NCI-H524 (cell line): ENCODE measurements at places on chromosomes 12 and 14.
A peak's percentile ranks its signal among the peaks of the same experiment; 100 is the strongest.

DNA sequence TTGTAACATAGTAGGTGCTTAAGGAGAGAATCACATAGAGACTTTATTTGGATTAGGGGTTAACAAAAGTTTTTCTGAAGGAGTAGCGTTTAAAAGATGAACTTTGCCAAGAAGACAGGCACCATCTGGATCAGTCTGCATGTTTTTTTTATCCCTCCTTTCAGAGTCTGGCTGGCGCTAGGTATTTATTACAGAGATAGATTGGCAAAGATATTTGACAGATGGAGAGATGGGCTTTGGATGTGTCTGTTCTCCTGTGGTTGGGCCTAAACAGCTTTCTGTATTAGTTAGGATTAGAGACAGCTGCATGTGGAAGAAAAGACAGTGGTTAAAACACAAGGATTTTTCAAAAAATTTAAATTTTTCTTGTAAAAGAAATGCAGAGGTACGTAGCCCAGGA lies 133.9 kb downstream of the C12orf75 start:
- DNase-seq = peak; percentile 81

GRCh38 chr12:41112903-41113302 lies 75.2 kb upstream of the PDZRN4 start:
- no peak for DNase-seq

GRCh38 chr12:55703288-55703687 lies 4.4 kb downstream of the ITGA7 start:
- no peak for DNase-seq

GRCh38 chr14:103688906-103689902 lies 26.0 kb downstream of the XRCC3 start:
- DNase-seq = no peak

GRCh38 chr14:99278836-99279235 lies 6.8 kb upstream of the BCL11B start:
- no peak for DNase-seq

- no peak for DNase-seq
Measured at GRCh38 chr14:79629411-79630287, 581.7 kb downstream of the DIO2 start.

GRCh38 chr12:26566675-26567074 lies 266.3 kb downstream of the ITPR2 start:
- DNase-seq = no peak

DNA sequence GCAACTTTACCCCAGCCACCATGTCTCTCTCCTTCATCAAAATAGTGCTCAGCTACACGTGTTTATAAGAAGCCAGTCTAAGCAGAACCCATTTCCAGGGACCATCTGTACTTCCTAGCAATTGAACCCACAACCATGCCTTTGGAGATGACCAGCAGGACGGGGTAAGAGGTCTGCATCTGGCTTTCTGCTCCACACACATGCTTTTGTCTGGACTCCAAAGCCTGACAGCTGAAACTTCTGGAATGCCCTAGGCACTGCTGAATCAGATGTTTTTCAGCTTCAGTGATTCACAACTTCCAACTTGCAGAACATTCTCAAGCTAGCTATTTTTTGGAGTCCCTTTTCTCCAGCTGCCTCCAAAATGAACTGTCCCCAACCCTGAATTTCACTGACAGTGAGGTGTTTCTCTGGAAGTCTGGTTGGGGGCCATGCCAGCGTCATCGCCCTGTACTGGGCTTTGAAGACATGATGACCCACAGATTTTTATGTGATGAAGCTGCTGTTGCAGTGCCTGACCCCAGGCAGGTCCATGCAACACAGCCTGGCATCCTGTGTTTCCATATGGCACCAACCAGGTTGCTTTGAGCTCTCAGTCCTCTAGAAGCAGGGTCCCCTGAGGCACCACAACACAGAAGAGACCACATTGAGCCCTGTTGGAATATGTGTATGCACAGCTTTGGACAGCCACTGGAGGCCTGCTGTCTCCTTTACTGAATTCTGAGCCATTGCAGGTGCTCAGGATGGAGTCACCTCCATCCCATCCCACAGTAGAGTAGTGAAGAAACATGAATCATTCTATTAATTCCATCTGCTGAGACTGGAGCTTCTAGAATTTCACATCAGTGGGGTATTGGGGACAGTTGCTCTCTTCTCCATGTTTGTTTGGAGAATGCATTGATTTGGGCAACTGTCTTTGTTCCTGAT lies 80.2 kb downstream of the NUAK1 start:
- no peak for DNase-seq

DNA sequence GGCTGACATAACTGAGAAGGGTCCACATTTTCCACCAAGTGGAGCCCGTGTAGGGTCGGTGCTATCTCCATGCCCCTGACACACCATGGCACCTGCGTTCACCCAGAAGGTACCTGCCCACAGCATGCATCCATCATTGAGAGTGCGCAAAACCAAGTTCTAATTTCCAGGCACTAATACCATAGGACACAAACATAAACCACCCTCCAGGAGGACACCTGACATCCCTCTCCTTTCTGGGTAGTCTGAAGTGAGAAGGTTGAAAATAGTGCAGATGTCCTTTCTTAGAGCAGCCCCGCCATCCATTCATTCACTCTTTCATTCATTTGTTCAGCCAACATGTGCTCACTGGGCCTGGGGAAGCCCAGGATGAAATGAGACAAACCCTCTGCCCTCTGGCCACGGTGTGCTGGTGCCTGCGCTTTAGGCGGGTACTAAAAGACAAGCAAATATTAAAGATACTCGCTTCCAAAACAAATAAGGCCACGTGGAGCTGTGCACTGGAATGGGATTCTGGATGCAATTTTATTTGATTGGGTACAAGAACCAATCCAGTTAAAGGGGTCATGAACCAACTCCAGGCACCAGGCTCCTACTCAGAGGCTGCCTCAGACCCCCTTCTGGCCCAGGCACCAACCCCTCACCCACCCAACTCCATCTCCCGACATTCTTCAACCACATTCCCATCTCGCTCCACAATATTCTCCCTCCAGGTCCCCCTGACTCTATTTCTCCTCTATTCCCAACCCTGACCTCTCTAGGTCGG lies 1.2 kb downstream of the TTC7B start:
- peak; percentile 25 for DNase-seq

DNA sequence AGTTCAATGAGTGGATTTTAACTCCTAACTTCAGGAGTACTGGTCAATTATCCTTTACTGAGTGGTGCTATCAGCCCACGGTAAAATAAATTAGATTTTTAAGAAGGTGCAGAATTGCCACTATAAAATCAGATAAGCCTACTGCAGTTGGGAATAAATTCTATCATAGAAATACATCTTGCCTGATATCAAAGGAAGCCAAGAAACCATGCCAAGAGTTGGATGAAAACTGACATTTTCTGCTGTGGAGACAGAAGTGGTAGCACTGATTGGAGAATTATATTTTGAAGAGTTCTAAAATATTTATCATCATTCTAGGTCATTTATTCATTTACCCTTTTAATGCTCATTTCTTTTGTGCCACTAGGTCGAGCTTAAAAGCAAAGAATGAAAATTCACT lies 465.1 kb downstream of the APAF1 start:
- no peak for DNase-seq

DNA sequence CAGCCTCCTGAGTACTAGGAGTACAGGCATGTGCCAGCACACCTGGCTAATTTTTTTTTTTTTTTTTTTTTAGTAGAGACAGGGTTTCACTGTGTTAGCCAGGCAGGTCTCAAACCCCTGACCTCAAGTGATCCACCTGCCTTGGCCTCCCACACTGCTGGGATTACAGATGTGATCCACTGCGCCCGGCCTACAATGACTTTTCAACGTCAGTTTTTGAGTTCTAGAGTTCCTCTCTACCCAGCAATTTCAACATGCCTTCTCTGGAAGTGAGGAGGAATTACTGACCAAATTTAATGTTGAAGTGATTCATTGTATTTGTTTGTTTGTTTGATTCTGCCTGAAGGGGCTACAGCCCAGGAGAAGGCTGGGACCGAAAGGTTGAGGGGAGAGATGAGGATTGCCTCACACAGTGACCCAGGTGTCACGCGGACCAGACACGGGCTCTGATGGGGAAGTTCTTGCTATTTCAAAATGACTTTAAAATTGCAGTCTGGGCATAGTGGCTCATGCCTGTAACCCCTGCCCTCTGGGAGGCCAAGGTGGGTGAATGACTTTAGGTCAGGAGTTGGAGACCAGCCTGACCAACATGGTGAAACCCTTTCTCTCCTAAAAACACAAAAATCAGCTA lies 8.6 kb upstream of the DENR start:
- DNase-seq = no peak

- DNase-seq = no peak
Measured at GRCh38 chr12:11618046-11618445, 31.4 kb upstream of the ETV6 start.

GRCh38 chr12:18382236-18382885 lies 121.0 kb downstream of the PIK3C2G start:
- no peak for DNase-seq

- DNase-seq = no peak
Measured at GRCh38 chr12:8639936-8640335, 22.7 kb downstream of the MFAP5 start.

- no peak for DNase-seq
Measured at GRCh38 chr14:84065811-84066210, 1464.1 kb upstream of the FLRT2 start.

DNA sequence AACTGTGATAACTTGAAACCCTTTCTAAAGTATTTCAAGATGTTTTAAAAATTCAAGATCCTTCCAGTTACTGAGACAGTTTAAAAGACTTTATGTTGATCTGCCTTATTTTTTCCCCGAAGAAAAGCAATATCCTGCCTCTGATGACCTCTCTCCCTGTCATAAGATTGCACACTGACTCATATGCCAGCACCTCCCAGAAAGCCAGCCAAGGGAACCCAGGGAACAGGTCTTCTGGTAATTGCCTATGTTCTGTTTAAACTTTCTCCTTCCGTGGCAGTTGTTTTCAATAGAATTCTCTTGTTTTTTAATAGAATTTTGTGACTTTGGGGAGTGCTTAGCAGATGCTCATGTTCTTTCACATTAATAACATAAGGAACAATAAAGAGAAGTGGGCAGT lies 300.2 kb upstream of the PRKD1 start:
- DNase-seq = no peak

DNA sequence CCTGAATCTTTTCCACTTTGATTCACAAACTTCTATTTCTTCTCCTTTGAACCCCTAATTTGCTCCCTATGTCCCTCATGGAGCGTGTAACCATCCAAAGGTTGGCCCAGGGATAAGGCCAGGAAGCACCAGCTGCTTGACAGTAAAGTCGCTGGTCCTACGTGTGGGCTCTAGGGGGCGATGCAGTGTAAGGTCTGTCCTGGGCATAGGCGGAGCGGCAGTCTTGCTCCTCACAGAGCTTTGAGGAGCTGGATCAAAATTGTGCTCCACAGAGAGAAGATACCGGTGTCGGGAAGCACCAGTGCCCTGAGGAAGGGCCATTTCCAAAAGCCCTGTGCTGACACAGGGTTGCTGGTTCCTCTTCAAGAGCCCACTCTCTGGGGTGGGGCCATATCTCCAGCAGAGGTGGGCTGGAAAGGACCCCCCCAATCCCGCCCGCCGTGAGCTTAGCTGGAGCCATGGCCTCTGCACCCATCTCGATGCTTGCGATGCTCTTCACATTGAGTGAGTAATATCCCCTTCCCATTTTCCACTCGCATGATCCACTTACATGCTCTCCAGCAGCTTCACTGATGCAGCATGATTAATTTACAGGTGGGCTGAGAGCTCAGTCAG lies 49.9 kb upstream of the OR4E1 start:
- no peak for DNase-seq

- DNase-seq = peak; percentile 40
Measured at GRCh38 chr12:121110211-121110940, 22.3 kb upstream of the P2RX7 start.

DNA sequence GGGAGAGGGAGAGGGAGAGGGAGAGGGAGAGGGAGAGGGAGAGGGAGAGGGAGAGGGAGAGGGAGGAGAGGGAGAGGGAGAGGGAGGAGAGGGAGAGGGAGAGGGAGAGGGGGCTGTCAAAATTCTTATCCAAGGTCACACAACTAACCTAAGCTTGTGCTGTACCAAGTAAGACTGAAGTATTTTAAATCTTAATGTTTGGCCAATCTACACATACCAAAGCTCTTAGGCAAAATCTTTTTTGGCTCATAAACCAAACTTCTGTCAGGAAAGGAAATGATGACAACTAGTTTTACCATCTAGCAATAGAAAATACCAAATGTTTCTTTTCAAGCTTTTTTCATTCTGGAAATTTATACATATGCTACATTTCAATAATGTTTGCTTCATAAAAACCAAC lies 33.8 kb downstream of the CCDC38 start:
- no peak for DNase-seq

DNA sequence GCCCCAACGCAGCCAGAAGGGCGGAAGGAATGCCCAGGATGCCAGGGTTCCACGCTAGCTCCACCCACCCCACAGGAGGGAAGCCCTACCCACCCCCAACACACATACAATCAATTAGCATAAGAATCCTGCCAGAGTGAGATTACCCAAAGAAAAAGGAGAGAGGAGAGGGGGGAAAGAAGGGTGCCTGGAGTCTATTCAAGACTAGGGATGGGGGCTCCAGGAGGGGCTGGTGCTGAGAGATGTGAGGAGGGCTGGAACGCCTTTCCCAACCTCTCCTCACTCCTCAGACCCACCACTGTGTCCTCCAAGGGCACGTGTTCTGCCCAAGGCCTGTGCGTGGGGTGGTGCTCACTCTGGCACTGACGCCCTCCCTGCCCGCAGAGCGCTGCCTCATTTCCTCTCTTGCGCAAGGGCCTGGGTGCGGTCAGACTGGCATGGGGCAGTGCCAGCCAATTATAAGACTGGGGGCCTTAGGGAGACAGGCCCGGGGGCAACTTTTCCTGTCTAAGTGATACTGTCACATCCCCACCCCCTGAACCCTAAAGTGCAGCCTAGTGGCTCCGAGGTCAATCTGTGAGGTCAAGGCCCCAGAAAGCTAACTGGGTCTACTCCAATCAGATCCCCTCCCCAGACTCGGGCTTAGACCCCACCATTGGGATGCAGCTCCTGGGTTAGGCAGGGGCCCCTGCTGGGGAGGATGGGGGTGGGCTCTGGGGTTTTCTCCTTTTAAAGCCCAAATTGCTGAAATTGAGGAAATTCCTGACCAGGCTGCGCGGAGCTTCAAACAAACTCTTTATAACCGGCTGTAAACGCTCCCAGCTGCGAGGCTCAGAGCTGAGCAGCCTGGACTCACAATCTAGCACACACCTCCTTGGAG lies 10.2 kb upstream of the ITGB7 start:
- DNase-seq = no peak

DNA sequence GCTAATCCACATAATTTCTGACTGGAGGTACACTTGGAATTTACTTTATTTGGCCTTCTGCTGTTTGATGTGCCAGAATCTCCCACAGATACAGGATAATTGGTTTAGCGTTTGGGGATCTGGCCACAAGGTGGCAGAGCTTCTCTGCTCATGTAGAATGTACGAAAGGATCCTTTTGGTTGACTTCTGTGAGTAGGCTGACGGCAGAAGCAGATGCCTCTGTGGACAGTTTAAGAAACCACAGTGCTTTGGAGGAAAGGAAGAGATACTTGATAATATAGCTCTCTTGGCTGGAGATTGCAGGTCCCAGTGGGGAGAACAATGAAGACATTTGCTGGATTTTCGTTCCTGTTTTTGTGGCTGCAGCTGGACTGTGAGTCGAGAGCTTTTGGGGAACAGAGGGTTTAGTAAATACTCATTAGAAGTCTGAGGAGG lies 75.3 kb upstream of the OR4E1 start:
- no peak for DNase-seq
